ENCODE measurements at places on chromosomes 16 and 17. TPM values are rescaled to one million over a fixed set of nuclear protein-coding genes. Genes with fewer than 3 reads are reported as not detected.

DNA sequence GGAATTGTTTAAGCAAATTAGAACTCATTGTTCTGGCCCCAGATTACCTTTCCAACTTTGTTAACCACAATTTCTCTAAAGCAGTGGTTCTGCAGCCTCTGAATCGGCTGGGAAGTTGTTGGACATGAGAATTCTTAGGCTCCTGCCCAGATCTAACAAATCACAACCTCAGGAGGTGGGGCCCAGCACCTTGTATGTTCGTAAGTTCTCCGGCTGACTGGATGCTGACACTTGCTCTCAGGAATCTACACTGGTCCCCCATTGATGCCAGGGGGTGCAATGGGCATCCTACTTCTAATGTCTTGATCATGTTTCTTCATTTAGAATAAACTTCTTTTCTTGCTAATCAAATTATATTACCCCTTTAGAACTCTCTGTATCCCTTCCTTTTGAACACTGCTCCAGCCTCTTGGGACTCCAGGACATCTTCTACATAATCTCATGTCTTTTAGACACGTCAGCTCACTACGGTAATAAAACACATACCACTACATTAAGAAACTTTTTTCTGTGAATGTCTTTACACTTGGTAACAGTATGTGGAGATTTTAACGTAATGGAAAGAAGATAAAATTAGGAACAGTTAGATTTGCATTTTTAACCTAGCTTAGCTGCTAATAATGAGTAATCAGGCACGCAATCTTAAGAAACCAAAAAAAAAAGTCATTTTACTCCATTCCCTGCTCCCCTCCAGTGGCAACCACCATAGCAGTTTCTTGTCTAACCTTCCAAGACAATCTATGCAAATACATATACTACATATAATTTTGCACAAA is 143.2 kb downstream of the ITFG1 start:
- DNase-seq = no peak

GRCh38 chr17:17179371-17179827 is 26.7 kb downstream of the PLD6 start:
- no peak for DNase-seq

Gene KRTAP17-1
- total RNA-seq = not detected

Gene MT1E
- total RNA-seq = 365 TPM

Gene HOXB4
- total RNA-seq = 2.5 TPM

All from Daoy (cell line).